HepG2 (cell line): ENCODE measurements at places on chromosomes 1 and 21. TPM values are rescaled to one million over a fixed set of nuclear protein-coding genes. Genes with fewer than 3 reads are reported as not detected.

IL12RB2 gene
- not detected in 2 replicates for total RNA-seq

GRCh38 chr1:43441166-43441893 lies 12.4 kb downstream of the HYI start:
- DNase-seq, result no peak

DCST2 gene
- total RNA-seq, result not detected in 2 replicates

- DNase-seq, result no peak
These were observed 14.1 kb downstream of the DYRK3 start for GRCh38 chr1:206649261-206649921.

NEK2 gene
- 40.8 and 57.5 TPM in 2 replicates for total RNA-seq

DNA sequence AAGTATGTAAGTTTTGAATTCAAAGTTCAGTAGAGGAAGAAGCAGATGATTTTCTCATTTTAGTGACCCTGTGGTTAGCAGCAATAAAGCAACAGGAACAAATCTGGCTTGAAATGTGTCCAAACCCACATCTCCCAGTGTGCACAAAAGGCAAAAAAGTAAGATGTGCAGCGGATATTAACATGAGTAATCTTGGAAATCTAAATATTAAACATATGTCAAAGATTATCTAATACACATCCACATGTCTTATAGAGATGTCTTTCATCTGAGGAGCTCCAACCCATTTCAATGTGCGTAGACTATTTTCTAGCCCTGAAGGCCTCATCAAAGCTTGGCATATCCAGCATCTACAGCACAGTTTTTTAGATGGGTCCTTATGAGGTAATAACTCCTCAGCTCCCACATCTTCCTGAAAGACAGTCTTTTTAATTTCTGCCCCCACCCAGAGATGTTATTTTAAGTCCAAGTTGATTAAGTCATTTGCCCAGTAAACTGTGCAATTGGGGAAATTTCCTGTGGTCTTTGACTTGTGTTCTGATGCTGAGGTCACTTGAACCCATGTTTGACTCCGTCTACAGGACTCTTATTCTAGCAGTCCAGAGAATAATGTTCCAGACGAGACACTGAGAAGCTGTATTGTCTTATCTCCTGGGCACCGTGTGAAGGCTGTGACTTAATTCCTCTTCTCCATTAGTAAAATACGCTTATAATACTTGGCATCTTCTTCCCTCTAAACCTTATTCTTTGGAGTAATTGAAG lies 73.7 kb downstream of the LMO4 start:
- DNase-seq, result no peak

DNA sequence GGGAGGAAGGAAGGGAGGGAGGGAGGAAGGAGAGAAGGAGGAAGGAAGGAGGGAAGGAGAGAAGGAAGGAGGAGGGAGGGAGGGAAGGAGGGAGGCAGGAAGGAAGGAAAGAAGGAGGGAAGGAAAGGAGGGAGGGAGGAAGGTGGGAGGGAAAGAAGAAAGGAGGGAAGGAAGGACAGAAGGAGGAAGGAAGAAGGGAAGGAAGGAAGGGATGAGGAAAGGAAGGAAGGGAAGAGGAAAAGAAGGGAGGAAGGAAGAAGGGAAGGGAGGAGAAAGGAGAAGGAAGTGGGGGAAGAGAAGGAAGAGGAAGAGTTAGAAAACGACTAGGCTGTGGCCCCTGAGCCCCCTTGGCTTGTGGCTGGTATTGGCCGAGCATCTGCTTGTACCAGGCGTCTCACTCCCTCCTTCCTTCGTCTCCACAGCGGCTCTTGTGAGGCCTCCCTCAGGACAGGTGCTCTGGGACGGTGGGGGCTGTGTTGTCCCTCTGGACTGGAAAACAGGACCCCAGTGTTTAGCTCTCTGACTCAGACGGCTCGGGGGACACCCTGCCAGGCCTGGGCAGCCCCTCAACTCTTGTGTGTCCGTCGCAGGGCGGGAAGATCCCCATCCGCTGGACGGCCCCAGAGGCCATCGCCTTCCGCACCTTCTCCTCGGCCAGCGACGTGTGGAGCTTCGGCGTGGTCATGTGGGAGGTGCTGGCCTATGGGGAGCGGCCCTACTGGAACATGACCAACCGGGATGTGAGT lies 36.2 kb upstream of the C1QA start:
- DNase-seq, result no peak
